CD4-positive, alpha-beta T cell treated with Interleukin-6 for 4 hours (primary cell): ENCODE measurements at places on chromosomes 12 and 14.

DNA sequence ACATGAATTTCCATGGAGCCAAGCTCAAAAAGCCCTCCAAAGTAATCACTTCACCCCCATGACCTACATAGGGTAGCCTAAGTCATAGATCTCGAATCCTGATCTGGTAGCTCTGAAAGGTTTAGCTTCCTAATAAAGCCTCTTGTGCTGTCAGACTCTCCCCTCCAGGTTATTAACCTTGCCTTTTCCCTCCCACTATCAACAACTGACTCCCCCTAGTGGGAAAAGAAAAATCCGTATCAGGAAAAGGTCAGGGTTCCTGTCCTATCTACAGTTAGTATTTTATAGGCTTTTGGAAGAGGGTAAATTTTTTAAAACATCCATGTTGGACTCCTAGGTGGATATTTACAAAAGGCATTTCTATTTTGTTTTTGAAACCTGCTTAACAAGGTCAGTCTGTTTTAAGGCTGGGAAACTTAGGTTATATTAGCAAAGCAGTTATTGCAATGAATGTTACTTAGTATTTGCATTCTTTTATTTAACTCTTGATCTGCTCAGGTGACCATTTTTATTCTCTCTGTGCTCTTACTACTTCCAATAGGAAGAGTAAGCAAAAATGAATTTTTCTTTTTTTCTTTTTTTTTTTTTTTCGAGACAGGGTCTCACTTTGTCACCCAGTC lies 8.0 kb downstream of the YY1 start:
- no peak for DNase-seq

GRCh38 chr12:166425-167075 lies 47.4 kb downstream of the SLC6A12 start:
- no peak for DNase-seq

GRCh38 chr12:92162079-92162478 lies 16.4 kb upstream of the BTG1 start:
- no peak for DNase-seq

DNA sequence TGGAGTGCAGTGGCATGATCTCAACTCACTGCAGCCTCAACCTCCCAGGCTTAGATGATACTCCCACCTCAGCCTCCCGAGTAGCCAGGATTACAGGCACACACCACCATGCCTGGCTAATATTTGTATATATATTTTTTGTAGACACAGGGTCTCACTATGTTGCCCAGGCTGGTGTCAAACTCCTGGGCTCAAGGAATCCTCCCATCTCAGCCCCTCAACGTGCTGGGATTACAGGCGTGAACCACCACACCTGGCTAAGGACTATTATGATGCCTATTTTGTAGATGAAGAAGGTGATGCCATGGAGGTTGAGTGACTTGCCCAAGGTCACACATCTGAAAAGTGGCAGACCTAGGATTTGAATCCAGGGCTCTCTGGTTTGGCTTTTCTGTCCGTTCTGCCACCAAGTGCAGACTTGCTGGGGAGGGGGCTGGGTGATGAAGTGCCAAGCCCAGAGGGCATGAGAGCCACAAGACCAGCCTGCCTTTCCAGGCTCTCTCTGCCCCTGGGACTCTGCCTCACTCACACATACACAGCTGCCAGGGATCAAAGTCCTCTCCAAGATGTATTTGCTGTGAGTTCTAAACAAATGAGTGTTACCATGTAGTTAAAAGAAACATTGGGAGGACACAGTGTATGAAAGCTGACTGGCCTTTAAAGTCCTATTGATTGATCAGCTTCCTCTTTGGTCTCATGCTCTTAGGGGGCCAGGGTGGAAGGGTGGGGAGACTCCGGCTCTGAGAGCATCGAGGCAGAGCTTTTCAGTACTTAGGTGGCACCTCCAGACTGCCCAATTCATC lies 21.3 kb upstream of the RBM19 start:
- no peak for DNase-seq

- no peak for DNase-seq
Observed at GRCh38 chr12:24244801-24245200, 295.3 kb upstream of the SOX5 start.

GRCh38 chr12:123453165-123453564 lies 4.8 kb upstream of the SNRNP35 start:
- no peak for DNase-seq
